ENCODE measurements at places on chromosomes 4 and X. TPM values are rescaled to one million over a fixed set of nuclear protein-coding genes. Genes with fewer than 3 reads are reported as not detected.

PPP4R3C gene
- total RNA-seq, result not detected

- no peak for DNase-seq
These were observed 447.5 kb upstream of the RASGEF1B start for GRCh38 chr4:81919223-81919622.

HEPH gene
- total RNA-seq, result 92.4 TPM

GRCh38 chr4:122212880-122213279 lies 60.7 kb downstream of the BLTP1 start:
- DNase-seq, result no peak

DNA sequence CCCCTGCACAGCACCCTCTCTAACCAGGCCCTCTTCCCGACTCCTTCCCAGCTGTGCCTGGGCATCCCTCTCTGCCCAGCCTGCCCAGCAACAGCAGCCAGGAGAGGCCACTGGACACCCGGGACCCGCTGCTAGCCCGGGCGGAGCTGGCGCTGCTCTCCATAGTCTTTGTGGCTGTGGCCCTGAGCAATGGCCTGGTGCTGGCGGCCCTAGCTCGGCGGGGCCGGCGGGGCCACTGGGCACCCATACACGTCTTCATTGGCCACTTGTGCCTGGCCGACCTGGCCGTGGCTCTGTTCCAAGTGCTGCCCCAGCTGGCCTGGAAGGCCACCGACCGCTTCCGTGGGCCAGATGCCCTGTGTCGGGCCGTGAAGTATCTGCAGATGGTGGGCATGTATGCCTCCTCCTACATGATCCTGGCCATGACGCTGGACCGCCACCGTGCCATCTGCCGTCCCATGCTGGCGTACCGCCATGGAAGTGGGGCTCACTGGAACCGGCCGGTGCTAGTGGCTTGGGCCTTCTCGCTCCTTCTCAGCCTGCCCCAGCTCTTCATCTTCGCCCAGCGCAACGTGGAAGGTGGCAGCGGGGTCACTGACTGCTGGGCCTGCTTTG lies 1.1 kb downstream of the AVPR2 start:
- DNase-seq, result no peak

EDA gene
- total RNA-seq, result 3.0 TPM

GRCh38 chrX:87391742-87392141 lies 125.9 kb upstream of the KLHL4 start:
- no peak for DNase-seq

GRCh38 chrX:71910986-71911730 lies 513 bp downstream of the NHSL2 start:
- DNase-seq, result peak; percentile 23

DNA sequence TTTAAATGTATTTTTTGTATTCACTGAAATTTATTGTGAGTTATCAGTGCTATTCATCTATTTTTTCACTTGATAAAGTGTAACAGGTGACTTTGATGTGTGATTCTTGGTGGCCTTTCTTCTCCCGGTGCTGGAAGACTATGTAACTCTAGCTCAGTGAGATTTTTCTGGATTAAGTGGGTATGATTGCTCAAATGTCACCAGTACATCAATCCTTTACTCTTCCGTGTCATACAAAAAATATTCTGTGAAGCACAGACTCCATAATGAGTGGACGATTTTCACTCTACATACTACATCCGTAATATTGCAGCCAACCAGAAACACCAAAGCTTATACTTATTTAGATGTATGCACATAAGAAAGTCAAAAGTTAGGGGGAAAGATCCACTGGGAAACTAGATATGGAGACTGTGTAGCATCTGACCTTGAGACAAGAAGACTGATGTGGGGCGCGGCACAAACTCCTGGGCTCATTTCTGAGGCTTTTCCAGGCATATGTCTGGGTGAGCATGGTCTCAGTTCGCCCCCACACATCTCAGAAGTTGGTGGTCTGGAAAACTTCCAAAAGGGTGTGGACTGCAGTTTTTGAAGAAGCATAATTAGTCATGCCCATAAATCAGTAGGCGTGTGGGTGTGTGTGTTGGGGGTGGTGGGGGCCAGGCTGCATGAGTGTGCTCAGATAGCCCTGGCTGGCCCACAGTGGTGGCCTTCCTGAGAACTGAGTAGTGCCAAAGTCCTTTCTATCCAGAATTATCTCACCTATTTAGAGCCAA lies 53.9 kb upstream of the TENM3 start:
- no peak for DNase-seq
